Left cardiac atrium (tissue), 4 donors: ENCODE measurements at places on chromosomes 5 and 9.

- DNase-seq, result no peak
Measured at GRCh38 chr9:116286297-116286696, 132.7 kb downstream of the PAPPA start.

GRCh38 chr9:14923701-14924100 is 13.5 kb upstream of the FREM1 start:
- DNase-seq, result no peak

DNA sequence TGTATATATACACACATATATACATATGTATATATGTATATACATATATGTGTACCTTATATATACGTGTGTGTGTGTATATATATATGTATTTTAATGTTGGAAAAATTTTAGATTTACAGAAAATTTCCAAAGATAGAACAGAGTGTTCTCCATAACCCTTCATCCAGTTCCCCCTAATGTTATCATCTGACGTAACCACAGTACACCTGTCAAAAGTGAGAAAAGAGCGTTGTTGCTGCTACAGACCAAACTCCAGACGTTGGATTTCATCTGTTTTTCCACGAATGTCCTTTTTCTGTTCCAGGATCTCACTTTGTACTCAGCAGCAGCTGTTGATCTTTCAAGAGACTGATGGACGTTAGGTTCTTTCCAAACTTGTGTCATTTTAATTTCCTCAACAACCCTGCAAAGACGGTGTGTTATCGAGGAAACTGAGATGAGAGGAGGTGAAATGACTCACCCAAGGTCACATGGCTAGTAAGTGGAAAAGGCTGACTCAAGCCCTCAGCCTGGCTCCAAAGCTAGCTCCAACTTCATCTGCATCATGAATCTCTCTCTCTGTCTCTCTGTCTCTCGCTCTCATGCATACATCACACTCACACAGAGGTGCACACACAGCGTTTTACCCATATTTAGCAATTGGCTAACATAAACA is 17.0 kb upstream of the NTNG2 start:
- no peak for DNase-seq

DNA sequence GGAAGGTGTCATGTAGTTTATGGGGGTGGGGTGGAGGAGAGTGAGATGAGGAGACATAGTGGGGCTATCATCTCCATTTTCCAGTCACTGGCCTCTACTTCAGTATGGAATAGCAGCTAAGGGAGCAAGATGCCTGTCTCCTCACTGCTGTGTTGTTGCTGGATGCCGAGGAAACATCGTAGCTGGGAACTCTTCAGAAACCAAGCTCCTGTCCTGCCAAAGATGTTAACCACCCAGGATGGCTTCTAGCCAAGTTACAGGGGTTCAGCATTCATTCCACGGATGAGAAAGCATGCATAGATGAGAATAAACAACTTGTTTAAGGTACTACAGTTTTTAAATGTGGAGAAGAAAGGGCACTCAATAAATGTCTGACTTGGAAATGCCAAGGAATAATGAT is 226.5 kb downstream of the ASTN2 start:
- no peak for DNase-seq

GRCh38 chr5:23579566-23579965 is 72.2 kb downstream of the PRDM9 start:
- no peak for DNase-seq

DNA sequence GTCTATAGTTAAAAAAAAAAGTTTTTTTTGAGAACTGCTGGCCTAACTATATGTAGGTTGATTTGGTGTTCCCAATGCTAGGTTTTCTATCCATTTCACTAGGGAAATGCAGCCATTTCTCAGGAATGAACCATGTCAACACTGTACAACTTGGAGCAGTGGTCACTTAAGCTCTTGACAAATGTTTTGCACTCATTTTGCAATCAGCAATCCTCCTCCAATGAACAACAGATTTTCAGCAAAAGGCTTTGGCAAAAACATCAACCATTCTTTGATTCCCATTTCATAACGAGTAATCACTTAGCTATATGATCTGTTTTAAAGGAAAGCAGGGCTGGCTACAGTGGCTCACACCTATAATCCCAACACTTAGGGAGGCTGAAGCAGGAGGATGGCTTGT is 17.9 kb downstream of the STRBP start:
- DNase-seq, result no peak

DNA sequence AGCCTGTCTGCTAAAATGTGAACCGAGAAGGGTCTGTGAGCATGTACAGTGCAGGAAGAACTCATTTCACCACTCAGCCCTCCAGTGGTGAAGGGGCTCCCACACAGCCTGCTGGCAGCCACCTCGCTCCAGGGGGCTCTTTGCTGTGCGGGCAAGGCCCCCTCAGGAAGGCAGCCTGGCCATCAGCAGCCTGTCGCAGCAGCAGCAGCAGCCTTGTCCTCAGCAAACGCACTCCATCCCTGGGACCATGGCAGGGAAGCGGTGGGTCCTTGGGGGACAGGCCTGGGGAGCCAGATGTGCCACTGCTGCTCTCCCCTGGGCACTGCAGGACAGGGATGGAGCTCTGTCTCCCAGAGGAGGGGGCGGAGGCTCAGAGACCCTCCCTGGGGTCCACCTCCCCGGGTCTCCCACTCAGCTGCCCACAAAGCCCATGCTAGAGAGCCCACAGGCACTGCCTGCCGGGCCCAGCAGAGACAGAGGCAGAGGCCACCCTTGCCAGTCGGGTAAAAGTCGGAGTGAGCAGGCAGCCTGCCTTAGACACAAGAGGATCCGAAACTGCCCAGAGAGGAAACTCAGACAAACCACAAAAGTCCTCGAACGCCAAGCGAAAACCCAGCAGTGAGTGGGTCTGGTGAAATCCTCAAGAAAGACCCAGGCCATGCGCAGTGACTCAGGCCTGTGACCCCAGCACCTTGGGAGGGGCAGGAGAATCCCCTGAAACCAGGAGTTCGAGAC is 8.0 kb downstream of the BRD3 start:
- DNase-seq, result no peak

GRCh38 chr9:77785341-77785740 is 137.2 kb upstream of the GNA14 start:
- no peak for DNase-seq

DNA sequence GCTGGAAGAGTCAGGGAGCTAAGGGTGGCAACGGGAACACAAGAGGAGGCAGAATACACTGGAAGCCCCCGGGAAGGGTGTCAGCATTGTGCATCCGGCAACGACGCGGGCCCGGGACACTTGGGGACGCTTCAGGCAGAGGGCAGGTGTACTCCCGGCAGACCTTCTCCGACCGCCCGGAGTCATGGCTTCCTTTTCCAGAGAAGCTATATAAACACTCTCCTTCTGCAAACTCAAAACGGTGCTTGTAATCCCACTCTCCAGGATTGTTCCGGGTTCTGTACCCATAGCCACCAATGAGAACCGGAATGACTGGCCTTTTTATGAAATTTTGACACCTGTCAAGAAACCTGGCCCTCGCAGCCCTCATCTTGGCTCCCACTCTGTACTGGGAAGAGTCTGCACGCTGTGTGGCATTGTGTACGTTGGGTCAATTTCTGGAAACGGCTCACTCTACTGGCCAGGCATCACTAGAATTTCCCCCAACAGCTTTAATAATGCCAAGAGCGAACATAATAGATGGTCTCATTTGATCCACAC is 462 bp upstream of the MCC start:
- DNase-seq, result no peak

- peak; percentile 78 for DNase-seq
Measured at GRCh38 chr9:133514460-133515239, 10.1 kb downstream of the MYMK start.

DNA sequence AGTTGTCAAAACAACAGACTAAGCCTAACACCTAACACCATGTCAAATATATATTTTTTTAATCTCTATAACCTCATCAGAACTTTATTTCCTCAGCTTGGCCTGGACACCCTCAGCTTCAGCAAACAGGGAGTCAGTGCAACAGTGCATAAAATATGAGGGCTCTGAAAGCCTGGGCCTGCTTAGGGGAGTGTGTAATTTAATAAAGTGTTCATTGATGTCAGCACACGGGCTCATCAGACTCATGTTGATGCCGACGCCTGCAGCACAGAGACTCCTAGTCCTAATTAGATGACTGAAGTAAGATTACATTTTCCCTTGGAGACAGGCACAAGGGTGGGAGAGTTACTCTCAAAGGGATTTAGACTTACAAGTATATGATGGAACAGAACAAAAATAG is 37.8 kb downstream of the CDH10 start:
- DNase-seq, result no peak

GRCh38 chr5:53733853-53734252 is 173.4 kb downstream of the NDUFS4 start:
- no peak for DNase-seq

DNA sequence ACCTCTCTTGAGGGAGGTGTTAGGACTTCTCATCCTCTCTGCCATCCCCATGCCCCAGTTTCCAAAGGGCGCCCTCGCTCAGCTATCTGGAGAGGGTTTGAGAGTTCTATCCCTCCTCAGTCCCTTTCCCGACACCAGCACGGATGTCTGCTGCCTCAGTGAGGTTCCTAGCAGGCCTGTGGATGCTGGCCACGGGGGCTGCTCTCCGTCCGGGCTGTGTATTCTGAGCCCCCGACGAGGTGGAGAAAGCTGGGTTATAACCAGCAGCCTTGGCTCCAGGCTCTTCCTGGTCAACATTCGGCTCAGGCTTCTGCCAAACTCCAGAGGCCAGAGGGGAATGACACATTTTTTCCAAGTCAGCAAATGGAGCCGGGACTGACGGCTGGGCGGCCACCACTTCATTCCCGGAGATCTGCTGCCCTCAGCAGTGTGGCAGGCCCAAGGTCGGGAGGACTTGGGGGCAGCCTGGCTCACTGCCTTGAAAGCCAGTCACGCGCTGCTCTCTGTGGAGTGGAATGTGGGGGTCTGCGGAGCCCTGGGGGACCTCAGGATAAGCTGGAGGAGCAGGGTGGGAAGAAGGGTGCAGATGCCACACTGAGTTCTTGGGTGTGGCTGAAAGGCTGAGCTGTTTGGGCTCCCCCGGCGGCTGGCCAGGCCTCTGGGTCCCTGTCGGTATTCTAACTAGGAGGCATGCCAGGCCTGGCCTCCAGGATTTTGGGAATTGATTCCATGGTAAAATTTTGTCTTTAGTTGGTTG is 27.4 kb downstream of the PTPA start:
- DNase-seq, result peak; percentile 81

DNA sequence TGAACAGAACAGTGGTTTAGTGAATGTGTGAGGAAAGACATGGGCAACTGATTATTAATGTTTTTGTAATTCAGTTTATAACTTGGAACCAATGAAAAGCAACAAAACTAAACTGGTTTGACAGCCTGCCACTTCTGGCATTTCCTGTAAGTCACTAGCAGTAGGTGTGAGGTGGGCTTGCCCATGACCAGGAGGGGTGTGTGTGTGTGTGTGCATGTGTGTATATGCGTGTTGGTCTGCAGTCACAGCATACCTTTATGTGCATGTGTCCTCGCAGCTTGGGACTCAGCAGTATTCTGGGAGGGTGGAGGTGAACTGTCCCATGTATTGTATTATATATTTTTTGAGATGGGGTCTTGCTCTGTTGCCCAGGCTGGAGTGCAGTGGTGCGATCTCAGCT is 32.3 kb downstream of the OTULIN start:
- no peak for DNase-seq
